COLO829 (cell line): ENCODE measurements at places on chromosomes 7 and 10.

GRCh38 chr7:122248472-122248871 lies 56.1 kb downstream of the FEZF1 start:
- no peak for DNase-seq

- DNase-seq, result no peak
Measured at GRCh38 chr10:14560274-14560673, 214.4 kb downstream of the FAM107B start.

DNA sequence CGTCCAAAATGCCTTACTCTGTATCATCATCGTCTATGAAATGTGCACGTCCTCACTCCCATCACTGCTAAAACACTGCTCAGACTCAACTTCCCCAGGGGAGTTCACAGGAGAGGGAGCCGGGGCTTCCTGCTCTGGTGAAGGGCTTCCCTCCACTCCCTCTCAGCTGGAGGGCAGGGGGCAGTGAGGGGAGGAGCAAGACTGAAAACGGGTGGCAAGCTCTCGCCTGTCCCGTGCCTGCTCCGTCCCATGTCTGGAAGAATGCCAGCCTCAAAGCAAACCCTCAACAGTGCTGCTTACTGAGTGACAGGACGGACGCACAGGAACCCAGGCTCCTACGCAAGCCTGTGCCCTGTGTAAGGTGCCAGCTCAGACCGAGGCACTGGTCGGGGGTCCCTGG lies 25.1 kb downstream of the PRKAG2 start:
- no peak for DNase-seq

DNA sequence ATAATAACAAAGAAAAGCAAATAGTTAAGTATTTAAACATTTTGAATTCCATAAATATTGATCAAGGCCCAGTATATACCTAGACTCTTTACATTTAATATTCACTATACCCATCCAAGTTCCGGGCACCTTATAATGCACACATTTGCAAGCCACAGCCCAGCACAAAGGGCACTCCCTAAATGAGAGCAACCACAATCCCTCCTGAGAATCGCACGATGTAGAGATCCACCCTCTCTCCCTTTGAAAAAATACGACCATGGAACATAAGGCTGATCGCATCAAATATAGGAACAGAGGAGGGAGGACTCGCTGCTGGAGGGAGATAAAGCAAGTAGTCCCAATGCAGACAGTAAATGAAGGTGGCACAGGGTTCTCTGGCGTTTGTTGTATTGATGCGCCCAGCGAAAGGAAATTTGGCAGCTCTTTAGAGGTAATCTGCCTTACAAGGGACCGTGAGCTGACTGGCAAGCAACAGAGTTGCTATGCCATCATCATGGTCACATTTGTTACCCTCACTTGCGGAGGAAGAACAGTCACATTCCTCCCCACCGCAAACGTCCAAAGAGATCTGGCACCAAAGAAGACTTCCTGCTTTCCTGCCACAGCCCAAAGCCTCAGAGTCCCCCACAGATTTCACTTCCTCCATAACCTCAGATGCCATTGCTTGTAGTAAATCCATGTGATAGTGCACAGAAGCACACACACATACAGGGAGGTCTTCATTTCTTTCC lies 16.1 kb upstream of the TAS2R40 start:
- no peak for DNase-seq

DNA sequence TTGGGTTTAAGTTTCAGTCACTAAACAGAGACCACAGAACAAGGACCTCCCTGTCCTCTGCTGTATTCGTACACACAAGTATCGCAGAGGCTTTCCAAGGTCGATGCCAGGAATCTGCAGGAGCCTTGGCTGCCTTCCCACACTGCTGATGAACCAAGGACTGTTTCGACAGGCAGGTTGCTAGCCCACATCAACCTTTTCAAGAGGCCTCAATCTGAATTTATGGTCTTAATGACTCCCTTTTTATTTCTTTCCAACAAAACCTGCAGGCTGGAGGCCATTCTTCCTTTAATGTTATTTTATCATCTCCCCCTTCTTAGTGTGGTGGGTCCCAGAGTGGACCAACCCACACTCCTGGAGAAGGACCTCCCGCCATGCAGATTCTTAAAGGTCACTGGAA lies 45.6 kb downstream of the JCAD start:
- DNase-seq, result no peak

GRCh38 chr7:68509603-68510002 lies 1088.7 kb upstream of the AUTS2 start:
- DNase-seq, result no peak

DNA sequence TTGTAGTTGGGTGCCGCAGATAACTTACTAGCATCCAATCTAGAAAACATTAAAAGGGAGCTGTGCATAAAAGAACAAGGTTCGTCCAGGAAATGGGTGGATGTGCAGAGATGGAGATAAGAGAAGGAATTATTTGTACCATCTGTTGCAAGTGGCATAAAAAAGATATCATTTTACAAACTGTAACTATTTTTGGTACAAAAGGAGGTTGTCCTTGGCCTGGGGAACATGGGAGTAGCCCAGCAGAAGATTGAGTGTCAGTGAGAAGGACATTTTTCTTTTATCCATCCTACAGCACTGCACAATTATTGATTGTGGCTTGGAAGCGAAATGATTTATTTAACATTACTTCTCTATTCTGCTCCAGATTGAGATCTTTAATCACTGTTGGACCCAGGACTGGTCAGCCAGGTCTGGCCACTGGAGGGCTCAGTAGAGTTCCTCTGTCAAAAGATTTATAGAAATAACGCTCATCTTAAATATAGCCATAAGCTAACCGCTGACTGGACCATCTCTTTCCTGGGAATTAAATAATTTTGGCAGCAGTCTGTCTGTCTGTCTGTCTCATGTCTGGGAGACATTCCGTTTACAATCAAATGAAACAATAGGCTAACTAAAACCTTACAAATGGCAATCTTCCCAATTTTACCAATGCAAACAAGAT lies 254.1 kb downstream of the KIAA1217 start:
- no peak for DNase-seq

- DNase-seq, result no peak
Measured at GRCh38 chr7:91079487-91079886, 184.7 kb upstream of the FZD1 start.

DNA sequence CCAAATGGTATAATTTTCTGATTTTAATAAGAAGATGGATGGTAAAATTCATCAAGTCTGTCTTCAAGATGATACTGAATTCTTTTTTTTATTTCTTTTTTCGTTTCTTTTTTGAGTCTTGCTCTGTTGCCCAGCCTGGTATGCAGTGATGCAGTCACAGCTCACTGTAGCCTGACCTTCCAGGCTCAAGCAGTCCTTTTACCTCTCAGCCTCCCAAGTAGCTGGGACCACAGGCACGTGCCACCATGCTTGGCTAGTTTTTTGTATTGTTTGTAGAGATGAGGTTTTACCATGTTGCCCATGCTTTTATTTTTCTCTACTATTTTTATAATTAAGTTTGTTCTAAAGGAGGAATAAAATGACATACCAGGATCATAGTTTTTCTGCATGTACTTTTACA lies 52.1 kb upstream of the HELLS start:
- DNase-seq, result no peak

DNA sequence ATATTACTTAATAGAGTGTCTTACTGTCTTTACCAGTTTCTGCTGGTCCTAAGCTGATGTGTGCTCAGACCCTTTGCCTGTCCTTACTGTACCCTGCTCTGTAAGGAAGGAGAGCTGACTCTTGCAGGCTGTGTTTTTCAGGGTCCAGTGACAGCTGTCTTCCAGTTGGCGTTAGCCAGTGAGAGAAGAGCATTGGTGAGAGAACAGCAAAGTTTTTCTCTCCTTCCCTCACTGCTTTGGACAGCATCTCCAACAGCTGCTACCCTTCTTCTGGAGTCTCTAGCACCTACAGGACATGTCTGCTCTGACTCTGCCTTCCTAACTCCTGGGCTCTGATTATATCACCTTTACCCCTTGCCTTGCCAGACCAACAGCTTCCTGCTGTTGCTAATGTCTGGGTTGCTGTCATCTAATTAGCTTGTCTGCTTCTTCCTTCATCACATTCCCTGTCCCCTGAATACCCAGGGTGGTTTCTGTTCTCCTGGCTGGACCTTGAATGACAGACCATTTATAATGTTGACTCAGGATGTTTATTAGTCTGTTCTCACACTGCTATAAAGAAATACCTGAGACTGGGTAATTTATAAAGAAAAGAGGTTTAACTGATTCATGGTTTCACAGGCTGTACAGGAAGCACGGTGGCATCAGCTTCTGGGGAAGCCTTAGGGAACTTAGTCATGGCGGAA lies 23.5 kb upstream of the PANK1 start:
- DNase-seq, result no peak

- DNase-seq, result no peak
Measured at GRCh38 chr7:57342954-57343353, 107.0 kb upstream of the ZNF716 start.

- DNase-seq, result no peak
Measured at GRCh38 chr10:27771231-27771630, 25.6 kb upstream of the MKX start.

DNA sequence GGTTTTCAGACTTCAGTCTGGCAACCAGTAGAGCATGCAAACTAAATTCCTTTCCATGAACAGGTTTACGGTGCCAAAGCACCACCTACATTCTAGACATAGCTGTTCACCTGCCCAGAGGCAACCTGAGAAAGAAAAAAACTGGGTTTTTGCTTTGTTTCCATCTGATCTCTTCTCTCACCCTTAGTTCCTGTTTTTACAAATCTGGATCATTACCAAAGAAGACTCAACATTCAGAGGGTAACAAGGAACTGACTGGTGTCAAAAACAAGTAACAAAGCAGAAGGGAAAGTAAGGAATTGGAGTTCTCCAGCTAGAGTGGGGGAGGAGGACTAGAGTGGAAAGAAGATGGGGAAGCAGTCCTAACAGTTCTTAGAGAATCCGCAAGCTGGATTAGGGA lies 36.4 kb downstream of the CPVL start:
- DNase-seq, result no peak

DNA sequence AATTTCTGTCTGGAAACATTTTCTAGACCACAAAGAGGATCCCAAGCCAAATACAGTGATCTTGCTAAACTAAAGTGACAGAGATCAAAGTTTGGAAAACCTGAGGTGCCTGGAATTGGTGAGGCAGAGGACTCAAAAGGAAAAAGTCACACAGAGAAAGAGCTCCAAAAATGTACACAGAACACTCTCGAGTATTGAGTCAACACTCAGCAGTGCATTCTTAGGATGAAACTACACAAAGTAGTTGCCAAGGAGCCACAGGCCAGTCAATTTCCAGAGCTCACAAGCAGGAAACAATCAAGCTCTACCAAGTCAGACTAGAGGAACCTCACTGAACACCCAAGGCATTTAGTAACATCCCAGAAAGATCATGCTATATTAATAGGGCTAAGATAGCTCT lies 61.3 kb downstream of the MICU1 start:
- DNase-seq, result no peak

- DNase-seq, result peak; percentile 1
Measured at GRCh38 chr10:62348029-62348428, 26.1 kb upstream of the ZNF365 start.

DNA sequence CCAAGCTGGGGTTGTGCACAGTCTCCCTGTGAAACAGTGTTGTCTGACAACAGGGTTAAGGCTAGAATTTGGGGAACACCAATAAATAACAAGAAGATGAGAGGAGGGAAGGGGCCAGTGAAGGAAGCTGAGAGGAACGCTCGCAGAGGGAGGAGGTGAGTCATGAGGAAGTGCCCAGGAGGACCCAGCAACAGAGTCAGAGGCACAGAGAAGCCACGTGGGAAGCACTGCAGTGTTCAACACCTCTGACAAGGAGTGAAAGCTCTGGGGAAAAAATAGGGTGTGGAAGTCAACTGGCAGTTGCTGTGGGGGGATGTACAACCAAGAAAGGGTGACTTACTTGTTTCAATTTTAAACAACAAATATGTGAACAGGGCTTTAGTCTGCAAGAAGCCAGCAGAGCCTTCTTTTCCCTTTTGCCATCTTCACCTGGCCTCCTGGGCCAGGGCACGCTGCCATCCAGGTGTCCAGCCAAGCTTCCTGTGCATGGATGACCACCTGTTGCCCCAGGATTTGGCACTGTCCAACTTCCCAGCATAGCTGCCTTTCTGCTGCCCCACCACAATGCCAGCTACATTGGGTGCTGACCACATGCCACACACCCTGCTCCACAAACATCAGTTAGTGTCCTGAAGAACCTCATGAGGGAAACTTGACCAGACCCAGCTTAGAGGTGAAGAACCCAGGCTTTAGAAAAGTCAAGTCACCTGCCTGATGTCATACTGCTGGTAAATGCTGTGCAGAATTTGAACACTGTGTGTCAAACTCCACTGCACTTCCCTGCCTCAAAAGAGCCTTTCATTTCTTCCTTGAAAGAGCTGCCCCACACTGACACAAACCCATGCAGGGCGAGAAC lies 69.6 kb downstream of the ATXN7L1 start:
- peak; percentile 51 for DNase-seq

DNA sequence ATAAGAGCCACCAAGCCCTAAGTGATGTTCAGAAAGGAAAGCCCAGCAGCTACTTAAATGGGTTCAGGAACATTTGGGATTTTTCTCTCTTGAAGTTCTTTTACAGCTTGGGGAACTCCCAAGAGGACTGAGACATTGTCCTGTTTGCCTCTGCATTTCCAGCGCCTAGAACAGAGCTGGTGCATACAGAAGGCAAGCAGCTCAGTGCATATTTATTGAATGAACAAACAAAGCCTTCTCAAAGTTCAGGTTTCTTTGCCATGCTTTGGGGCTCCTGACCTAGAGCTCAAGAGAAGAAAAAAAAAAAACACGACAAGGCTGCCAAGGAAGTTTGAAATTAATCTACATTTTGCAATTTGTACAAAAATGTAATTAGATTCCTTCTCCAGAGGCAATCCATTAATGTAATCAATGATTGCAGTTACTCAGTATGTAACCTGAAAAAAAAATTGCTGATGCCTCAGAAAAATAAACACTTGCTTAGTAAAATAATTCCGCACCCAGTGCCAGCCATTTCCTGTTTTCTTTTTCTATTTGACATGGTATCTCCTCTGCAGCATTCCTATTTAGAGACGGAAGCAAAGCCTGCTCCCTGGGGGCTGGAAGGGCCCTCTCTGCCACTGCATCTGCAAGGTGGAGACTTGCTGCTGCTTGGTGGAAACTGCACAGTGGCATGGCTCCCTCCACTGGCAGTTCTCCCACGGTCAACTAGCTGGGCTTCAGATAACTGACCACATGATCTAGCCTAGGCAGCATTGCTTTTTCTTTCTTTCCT lies 157.3 kb downstream of the TMEM178B start:
- DNase-seq, result peak; percentile 90

- no peak for DNase-seq
Measured at GRCh38 chr10:44293842-44294241, 91.1 kb downstream of the CXCL12 start.

DNA sequence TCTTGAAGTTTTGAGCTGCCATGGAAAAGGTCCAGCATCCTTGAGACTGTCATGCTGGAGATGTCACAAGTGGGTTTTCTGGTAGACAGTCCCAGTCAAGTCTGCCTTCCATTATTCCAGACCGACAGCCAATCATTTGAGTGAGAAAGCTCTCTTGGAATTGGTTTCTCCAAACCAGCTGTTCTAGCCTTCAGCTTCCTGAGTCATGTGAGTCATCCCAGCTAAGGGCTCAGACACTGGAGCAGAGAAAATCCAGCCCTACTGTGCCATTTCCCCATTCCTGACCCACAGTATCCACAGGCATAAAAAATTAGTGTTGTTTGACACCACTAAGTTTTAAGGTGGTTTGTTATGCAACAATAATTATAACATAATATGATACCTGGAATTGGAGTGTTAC lies 219.0 kb downstream of the ADRA2A start:
- DNase-seq, result no peak

GRCh38 chr7:82778021-82778420 lies 334.4 kb upstream of the CACNA2D1 start:
- no peak for DNase-seq
